Amniotic epithelial cell (primary cell): ENCODE measurements at places on chromosomes 12 and 14.

DNA sequence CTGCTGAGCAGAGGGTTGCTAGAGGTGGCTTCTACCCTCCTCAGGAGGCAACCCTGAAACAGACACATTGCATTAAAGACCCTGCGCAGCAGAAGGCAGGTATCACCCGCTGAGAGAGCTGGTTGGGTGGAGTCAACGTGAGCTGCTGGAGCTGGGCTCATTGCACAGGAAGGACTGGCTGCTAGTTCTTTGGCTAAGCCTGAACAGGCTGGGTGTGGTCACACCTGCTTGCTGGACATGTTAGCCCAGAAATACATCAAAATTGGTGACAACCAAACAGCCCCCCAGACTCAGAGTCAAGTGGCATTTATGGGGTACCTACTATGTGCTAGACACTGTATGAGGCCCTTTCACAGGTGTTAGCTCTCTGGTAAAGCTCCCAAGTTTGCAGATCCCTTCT is 33.8 kb upstream of the IRF2BPL start:
- DNase-seq, result no peak

GRCh38 chr12:53234271-53234914 is 2.4 kb upstream of the RARG start:
- DNase-seq, result no peak

GRCh38 chr14:75011356-75011994 is 8.8 kb downstream of the EIF2B2 start:
- peak; percentile 67 for DNase-seq

GRCh38 chr14:32019276-32019675 is 57.8 kb upstream of the ARHGAP5 start:
- no peak for DNase-seq
